Omental fat pad (tissue), 4 donors: ENCODE measurements at places on chromosomes 11 and 22.

DNA sequence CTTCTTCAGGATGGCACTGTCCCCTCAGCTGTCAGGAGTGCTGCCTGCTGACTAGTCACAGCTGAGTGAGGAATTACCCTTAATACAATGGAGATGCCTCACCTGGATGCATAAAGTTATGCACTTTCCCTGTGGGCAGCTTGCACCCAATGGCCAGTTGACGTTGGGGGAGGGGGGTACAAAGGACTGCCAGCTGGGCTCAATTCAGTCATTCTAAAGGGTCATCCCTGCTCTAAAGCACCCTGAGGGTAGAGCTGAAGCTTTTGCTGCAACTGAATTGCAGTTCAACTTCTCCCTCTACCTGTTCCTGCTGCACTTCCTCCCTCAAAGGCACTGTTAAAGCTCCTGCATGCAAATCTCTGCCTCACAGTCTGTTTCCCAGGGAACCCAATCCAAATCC, 147.8 kb upstream of the SESN3 start:
- no peak for DNase-seq

- no peak for DNase-seq
Measured at GRCh38 chr11:80593648-80594374, 1153.0 kb upstream of the TENM4 start.

DNA sequence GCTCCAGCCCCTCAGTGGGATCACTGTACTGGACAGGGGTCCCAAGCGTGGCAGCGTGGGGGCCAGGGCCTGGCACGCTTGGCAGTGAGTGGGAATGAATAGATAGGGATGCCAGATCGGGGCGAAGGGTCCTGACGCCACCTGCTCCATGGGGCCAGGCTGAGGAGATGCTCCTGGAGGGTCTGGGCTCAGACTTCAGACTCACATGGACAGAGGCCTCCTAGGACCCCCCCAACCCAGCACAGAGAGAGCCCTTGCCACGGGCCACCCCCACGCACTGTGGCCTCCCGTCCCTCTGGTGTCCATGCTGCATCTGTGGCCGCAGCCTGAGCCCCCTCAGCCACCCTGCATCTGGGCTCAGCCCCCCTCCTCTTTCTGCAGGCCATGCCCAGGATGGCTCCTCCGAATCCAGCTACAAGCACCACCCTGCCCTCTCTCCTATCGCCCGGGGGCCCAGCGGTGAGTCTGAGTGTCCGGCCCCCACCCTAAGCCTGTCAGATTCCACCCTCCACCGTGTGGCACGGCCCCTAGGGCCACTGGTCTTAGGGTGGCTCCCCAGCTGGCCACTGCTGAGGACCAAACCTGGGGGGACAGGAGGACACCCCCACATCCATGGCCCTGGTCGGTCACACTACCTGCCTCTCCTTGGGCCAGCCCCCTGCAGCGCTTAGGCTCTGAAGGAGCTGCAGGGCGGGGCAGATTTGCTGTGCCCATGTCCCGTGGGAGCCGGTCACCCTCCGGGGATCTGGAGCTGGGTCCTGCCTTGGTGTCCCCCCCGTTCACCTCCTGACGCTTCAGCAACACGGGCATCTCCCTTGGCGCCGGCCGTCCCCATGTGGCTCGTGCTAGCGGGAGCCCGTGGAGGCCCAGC, 2.7 kb downstream of the MUC5AC start:
- no peak for DNase-seq

DNA sequence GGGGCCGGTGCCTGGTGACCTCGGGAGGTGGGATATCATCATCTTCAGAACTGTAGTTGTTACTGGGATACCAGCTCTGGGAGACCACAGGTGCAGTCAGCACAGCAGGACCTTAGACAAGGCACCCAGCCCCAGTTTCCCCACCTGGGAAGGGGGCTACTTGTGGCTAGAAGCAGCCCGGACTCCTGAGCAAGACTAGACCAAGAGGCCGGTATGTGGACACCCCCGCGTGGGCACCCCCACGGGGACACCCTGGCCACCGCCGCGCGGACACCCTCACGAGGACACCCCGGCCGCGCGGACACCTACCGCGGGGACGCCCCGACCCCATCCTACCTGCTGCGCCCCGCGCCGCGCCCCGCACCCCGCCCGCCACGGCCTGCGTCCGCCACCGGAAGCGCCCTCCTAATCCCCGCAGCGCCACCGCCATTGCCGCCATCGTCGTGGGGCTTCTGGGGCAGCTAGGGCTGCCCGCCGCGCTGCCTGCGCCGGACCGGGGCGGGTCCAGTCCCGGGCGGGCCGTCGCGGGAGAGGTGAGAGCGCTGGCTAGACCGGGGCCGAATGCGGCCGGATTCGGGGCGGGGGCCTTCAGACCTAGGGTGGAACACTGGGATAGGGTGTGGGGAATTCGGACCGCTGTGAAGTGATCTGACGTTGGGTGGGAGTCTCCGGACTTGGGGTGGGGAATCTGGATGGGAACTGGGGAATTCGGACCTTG, at the start of the genes COMT and TXNRD2:
COMT (plus strand) TSS at position 408 of the 718 bp plus-strand sequence. CDS start 20,755 bp downstream, outside the sequence.
TXNRD2 (minus strand) TSS at position 454 of the 718 bp plus-strand sequence; CDS start at position 439, 15 bp downstream.
- DNase-seq, result peak; percentile 46

DNA sequence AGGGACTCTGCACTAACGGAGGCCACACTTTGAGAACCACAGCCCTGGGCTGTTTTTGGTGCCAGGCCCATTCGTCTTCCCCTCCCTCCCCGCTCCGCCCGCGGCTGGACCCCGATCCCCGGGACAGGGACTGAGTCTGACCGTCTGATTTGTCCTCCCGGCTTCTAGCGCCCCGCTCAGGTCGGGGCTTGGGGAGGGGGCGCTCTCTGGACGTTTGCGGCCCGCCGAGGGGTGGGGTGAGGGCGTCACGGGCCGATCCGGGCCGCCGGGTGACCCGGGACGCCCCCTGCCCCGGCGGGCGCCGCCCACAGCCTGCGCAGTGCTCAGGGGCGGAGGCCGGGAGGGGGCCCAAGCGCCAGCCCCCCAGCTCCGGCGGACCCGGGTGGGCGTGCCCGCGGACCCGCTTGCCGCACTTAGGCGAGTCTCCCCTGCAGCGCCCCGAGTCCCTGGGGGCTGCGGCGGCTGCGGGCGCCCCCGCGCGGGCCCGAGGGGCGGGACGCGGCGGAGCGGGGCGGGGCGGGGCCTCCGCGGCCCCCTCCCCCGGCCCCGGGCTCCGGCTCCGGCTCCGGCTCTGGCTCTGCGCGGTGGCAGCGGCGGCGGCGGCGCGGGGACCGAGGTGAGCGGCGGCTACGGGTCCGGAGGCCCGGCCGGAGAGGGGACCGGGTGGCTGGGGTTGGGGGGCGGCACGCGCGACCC, 33.7 kb upstream of the PRR5 start:
- no peak for DNase-seq

- no peak for DNase-seq
Measured at GRCh38 chr11:35292279-35292678, 127.1 kb downstream of the SLC1A2 start.

- no peak for DNase-seq
Measured at GRCh38 chr11:103901656-103902055, 134.8 kb upstream of the DDI1 start.

DNA sequence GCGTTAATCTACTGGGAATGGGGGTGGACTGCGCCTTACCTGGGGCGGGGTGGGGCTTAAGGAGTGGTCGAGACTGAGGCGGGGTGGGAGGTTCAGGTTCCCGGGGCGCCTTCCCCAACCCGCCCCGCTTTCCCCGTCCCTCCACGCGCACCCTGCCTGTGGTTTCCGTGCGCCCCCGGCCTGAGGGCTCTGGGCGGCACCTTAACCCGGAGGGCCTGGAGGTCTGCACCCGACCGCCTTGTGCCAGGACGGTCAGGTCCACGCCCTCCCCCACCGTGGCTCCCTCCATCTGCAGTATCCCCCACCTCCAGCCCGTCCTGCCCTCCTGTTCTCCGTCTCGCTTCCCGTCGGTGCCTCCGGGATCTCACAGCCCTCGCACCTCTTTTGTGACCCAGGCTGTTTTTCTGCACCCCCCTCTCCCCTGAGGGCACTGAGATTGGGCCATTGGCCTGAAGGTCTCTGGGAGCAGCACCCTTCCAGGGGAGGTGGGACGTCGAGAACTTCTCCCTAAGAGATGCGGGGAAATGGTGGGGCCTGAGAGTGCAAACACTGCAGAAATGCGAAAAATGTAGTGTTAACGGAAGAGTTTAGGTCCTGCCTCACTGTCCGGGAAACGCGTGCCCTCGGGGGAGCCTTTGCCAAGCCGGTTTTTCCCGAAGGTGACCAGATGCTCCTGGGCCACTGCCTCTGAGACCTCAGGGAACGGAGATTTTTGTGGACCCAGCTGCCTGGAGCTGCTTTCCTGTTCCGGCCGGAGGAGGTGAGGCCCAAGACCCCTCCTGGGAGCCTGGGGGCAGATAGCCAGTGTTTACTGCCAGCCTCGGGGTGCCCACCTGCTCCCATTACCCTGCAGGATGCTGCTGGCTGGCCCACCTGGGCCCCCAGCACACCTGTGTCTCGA, 1.2 kb upstream of the ASCL2 start:
- DNase-seq, result peak; percentile 6

GRCh38 chr22:27984001-27984695, 65.1 kb upstream of the PITPNB start:
- no peak for DNase-seq
